ENCODE measurements at places on chromosomes 3 and 15.

DNA sequence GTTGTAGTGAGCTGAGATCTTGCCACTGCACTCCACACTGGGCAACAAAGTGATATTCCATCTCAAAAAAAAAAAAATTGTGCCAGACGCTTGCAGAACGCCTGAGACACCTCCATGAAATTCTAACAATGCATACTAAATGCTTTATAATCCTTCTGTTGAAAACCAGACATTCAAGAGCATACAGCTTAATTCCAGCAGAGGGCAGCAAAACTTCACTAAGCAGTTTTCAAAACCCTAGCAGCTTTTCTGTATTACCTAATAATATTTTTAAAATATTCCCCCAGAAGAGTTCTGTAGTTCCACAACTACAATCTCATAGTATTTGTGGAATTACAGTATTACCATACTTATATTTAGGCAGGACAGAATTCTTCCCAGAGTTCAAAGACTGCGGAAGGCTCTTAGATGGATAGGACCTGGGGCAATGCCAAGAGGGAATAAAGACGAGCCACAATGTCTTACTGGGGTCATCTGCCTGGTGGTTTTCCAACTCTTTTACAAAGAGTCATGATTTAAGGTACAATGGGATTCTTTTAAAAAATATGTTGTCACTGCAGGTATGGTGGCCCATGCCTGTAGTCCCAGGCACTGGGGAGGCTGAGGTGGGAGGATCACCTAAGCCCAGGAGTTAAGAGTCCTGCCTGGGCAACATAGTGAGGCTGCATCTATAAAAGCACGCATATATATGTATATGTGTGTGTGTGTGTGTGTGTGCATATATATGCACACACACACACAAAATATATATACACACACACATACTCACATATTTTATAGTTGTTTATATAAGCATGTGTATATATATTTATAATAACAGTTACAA lies 19.6 kb upstream of the TASOR start:
- DNase-seq = no peak

- no peak for DNase-seq
Observed at GRCh38 chr3:63168179-63168578, 109.9 kb upstream of the SYNPR start.

DNA sequence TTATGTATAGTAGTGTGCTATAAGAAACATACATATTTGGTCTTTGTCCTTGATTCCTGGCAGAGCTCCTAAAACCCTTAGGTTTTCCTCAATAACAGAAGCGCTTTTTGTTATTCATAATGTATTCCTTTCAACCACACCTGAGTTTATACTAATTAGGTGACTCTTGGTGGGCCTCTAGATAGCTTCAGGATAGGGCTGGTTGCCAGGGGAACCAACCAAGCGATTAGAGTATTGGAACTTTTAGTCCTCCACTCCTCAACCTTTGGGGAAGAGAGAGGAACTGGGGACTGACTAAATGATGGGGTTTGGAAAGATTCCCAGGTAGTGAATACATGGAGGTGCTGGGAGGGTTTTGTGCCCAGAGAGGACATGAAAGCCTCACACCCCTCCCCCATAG lies 24.6 kb downstream of the TMCC1 start:
- no peak for DNase-seq

DNA sequence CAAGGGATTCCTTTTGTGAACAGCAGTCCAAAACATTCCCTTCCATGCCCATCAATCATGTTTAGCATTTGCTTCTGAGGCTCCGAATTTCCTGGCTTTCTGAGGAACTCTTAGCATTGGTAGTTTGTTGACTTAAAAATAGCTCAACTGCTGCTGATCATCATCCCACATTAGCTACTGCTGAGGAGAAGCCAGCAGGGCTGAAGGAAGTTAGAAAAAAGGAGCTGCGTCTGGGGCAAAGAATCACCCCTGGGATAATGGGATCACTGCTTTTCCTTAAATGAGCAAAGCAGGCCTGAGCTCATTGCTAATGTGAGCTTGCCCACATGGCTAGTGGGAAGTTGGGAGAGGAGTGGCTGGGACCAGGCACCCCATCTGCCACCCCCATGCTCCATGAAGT lies 39.8 kb downstream of the CYP19A1 start:
- no peak for DNase-seq

DNA sequence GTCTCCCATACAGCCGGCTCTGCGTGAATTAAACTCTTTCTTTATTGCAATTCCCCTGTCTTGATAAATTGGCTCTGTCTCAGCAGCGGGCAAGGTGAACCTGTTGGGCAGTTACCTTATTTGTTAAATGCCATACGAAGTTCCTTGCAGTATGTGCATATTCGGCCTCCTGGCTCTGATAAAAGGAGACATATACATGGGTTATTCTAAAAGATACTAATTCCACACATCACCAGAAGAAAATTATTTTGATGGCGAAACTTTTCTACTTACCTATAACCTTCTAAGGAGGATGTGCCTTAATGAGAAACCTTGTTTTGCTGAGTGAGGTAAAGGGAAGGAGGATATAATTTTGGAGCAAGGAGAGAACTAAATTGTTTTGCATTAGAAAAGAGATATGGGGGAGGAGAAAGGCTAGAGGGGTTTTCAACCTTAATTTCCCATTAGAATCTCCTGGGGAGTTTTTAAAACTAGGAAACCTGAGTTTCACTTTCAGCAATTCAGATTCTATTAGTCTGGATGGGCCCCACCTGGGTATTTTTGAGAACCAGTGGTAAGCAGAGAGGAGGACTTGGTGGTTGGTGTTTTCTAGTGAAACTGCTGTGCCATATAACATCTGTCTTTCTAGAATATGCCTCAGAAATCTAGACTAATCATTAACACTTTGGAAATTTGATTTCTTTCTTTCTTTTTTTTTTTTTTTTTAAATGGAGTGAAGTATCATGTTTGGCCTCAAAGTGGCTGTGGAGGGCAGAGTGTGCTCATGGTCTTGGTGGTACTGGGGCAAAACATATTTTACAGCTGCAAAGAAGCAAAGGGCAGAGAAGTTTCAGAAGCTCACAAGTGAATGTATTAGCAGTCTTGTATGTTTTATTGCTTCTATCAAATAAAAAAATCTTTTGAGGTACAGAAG lies 23.0 kb downstream of the NANOGP8 start:
- DNase-seq = no peak

DNA sequence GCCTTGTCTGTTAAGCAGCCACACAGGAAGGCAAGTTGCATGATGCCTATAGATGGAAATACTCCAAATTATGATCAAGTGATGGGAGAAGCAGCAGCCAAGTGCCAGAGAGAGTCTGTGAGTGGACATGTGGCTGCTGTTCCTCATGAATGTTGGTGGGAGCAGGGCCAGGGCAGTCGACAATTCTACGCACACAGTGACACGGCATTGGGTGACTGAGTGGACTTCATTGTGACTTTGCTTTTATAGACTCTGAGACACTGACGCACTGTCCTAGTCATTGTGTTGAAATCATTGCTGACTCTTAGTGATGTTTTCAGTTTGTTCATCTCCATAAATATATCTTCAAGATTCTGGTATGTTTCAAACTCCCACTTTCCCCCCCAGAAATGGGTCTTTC lies 246.3 kb upstream of the SEMA6D start:
- DNase-seq = no peak

DNA sequence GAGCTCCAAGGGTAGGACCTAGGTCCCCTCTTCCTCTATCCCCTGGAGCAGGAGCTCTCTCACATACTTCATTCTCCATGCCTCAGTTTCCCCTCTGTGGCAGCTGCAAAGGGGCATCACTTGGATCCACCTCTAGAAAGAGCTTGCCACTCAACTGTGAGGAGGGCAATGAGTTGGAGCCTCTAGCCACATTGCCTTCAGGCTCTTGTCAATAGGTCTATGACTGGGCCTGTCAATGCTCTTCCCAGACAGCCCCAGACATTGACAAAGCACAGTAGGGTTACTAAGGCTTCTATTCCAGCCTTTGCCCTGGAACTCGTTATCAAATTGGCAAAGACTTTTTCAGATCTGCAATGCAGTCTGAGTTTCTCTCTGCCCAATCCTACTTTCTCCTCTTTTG lies 4.4 kb upstream of the VIPR1 start:
- DNase-seq = no peak

DNA sequence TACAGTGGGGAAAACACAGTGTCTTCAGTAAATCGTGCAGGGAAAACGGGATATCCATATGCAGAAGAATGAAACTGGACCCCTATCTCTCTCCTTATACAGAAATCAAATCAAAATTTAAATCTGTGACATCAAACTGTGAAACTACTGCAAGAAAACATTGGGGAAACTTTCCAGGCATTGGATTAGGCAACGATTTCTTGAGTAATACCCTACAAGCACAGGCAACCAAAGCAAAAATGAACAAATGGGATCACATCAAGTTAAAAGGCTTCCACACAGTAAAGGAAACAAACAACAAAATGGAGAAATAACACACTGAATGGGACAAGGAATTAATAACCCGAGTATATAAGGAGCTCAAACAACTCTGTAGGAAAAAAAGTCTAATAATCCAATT lies 165.3 kb downstream of the PLCL2 start:
- DNase-seq = no peak

GRCh38 chr15:68411735-68412134 lies 20.2 kb downstream of the ITGA11 start:
- DNase-seq = no peak

DNA sequence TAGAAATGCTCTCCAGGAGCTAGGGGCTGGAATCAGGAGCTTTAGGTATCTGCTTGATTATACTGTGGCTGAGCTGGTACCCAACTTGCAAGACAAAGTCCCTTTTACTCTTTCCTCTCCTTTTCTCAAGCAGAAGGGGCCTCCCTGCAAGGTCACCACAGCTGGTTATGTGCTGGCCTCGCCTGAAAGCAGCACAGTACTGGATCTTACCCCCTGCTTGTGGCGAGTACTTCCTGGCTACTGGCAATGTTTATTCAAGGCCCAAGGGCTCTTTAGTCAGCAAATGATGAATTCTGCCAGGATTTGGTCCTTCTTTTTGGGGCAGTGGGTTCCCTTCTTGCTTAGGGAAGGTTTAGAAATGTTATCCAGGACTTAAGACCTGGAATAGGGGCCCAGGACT lies 234.6 kb downstream of the RAP2B start:
- no peak for DNase-seq

GRCh38 chr15:68408971-68409370 lies 23.0 kb downstream of the ITGA11 start:
- peak; percentile 30 for DNase-seq

DNA sequence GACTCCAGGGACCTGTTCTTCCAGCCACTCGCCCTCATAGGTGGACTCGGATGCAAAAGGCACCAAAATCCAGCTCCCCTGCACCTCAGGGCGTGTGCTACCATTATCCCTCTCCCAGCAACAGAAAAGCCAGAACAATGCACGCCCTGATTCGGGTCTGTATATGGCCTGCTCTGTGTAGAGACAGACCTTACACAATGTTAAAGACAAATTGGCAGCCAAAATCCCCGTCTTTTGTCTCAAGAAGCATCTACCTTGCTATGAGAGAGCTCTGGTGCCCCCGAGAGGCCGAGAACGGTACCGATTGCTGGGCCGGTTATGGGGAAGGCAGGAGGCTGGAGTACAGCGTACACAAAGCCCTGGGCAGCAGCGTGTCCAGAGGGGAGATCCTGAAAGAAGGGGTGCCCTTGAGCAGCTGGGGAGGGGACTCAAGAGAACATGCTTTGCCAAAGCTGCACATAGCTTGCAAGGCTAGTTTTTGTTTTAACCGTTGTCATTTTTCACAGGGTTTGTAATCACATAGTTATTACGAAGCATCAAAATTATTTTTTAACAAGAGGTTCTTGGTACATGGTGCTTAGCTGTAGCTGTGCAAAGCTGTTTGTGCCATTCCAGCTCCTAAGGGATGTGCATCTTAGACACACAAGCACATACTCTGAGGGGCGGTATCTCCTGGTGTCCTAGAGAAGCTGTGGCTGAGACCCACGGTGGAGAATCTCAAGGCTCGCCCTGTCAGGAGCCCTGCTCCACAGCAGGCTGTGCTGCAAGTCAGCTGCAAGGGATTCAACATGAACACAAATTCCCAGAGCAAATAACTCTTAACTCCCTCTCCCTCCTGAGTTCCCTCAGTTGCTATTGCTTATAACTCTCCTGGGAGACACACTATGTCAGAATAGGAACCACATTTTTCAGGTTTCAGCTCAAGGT lies 461.5 kb upstream of the PPP2R3A start:
- DNase-seq = peak; percentile 51

- DNase-seq = no peak
Observed at GRCh38 chr3:189269365-189269764, 97.6 kb downstream of the TPRG1 start.

DNA sequence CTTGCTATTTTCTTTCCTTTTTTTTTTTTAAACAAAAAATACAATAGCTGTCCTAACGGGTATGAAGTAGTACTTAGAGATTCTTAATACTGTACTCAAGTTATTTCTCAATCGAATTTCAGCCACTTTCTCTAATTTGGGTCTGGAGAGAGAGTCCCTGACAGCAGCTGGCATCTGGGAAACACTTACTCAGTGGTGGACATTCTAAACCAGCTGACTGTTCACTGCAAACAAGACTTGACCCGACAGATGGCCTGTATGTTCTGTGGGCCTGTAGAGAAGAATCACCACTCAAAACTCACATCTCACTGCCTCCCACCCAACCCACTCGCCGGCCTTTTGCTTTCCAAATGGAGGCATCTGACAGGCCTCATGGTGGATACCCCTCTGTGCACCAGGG lies 199.6 kb downstream of the ATP10A start:
- DNase-seq = no peak
